T-cell (primary cell): ENCODE measurements at places on chromosomes 7 and 10.

DNA sequence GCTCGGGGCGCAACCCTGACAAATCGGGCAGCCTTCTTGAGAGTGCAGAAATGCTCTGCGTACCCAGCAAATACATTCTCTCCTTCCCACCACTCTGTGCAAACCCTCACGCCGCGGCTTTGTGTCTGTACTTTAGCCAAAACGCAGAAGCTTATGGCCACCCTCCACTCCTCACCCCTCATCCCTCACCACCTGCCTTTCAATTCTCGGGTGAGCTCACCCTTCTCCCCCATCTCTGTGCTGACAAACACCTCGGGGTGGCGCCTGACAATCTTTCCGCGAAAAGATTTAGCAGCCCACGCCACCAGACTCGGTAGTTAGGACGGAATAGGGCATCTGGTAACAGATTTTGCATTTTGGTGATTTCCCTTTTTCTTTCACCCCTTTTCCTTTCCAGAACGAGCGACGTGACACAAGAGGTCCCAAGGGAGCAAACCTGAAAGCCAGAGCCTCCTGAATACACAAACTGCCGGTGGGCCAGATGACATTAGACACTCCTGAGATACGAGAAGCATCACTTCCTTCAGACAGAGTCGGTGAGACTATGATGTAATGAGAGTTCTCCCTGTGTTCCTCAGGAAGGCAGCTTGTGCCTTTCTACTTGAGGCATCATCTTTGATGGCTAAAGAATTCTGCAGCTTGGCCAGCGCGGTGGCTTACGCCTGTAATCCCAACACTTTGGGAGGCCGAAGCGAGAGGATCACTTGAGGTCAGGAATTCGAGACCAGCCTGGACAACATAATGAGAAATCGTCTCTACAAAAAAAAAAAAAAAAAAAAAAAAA lies 671 bp upstream of the ATAD1 start:
- DNase-seq = peak; percentile 68
- H3K36me3 ChIP-seq = no peaks in the 10 kb centered on the region
- H3K27ac ChIP-seq = peak overlapping the region; percentile 82
- peak overlapping the region; percentile 79 for H3K4me3 ChIP-seq
- H3K27me3 ChIP-seq = no peaks in the 10 kb centered on the region

GRCh38 chr7:65979583-65980477 lies 2.2 kb downstream of the GUSB start:
- H3K27me3 ChIP-seq = no peaks in the 10 kb centered on the region
- peaks cover 8% of the 10 kb centered on the region for H3K4me1 ChIP-seq
- H3K27ac ChIP-seq = peak overlapping the region; percentile 74

- H3K27me3 ChIP-seq = no peaks in the 10 kb centered on the region
- H3K4me1 ChIP-seq = no peaks in the 10 kb centered on the region
- H3K4me3 ChIP-seq = no peak overlapping the region
- H3K27ac ChIP-seq = no peak overlapping the region
- no peaks in the 10 kb centered on the region for H3K36me3 ChIP-seq
Observed at GRCh38 chr7:154892459-154892858, 110.5 kb downstream of the PAXIP1 start.

DNA sequence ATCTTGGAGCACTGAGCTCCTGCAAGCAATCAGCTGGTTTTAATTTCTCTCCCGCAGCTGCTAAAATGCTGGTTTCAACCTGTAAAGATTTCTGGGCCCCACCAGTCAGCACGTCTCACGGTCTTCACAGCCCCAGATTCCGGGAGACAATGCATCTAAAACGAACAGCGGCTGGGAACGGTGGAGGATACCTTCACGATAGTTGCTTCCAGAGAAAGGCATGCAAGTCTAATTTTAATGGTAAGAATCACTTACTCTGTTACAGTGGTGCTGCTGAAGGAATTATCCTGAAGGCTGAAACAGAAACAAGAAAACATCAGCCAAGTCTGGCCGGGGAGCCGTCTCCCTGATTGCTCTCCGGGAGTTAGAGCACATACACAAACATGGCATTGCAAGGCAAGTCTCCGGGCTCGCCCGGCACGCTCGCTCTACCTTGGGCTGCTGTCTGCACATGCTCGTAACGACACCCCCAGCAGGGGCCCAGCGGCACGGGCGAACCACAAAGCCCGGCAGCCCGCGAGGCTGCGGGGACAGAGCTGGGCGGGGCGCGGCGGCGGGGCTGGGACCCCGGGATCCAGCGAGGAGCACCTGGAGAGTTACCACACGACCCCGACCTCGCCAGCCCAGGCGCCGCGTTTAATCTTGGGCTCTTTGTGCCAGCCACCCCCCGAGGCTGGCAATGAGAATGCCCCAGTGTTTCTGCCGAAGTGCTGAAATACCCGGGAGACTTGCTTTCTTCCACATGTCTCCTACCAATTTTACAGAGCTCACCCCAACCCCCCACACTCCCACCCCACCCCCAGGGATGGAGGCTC lies at the start of gene FAM13C:
FAM13C (minus strand) TSS at position 406 of the 815 bp plus-strand sequence; CDS start at position 317, 89 bp downstream.
- H3K4me3 ChIP-seq = no peak within 1 kb of the TSS
- no peak within 1 kb of the TSS for H3K27ac ChIP-seq
- H3K27me3 ChIP-seq = peaks cover 6% of the 10 kb centered on the region
- H3K36me3 ChIP-seq = no peaks in the 10 kb centered on the region
- DNase-seq = no peak

DNA sequence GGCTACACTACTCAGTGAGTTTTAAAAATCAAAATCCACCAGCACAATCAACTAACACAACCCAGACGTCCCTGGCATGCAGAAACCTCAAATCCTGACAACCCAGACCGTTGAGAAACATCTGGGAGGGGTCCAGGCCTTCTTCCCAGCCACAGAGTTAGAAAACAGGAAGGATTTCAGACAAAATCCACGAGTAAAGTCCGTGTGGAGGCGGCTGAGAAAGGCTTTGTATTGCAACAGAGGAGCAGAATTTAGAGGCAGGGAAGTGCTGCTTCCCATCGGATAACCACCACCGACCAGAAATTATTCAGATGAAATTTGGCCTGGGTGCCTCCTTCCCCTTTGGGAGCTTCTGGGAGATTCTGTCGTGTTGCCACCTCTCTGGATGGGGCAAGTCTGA lies 61.5 kb downstream of the TNS3 start:
- DNase-seq = no peak
- H3K4me3 ChIP-seq = no peak overlapping the region
- no peaks in the 10 kb centered on the region for H3K36me3 ChIP-seq
- no peaks in the 10 kb centered on the region for H3K4me1 ChIP-seq

- H3K27ac ChIP-seq = no peak overlapping the region
- H3K4me1 ChIP-seq = no peaks in the 10 kb centered on the region
- no peaks in the 10 kb centered on the region for H3K36me3 ChIP-seq
- DNase-seq = no peak
- no peak overlapping the region for H3K4me3 ChIP-seq
Observed at GRCh38 chr10:127854769-127855590, 37.8 kb downstream of the CLRN3 start.

DNA sequence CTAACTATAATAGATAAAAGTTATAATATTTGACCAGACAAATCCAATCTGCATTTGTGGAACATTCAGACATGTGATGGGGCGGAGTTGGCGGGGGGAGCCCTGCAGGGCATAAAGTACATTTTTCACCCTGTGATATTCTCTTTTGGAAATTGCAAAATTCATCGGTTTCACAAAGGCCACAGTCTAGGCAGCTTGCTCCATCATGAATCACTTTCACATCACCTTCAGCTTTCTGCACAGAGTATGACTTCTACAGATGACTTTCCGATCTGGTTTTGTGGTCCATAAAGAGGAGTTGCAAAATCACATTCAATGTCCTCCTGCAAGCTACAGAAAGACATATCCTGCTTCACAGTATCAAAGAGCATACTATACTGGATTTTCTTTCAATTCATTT lies 51.4 kb upstream of the APBB1IP start:
- no peaks in the 10 kb centered on the region for H3K27me3 ChIP-seq
- DNase-seq = no peak
- no peak overlapping the region for H3K27ac ChIP-seq

DNA sequence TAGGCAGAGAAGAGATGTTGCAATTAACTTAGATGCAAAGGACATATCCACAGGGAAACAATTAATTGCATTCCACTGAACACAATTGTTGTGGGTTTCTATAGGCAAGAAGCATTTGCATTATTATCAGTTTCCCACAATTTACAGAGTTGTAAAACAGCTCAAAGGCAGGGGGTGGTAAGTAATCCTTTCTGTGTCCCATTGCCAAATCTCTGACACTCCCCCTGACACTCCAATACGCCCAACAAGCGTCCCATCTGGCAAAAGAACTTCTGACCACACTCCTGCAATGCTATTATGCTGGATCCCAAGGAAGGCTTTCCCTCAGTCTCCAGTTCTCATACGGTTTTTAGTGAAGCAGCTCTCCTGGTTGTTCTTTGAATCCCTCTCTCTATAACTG lies 179.8 kb downstream of the CXCL12 start:
- DNase-seq = no peak
- no peak overlapping the region for H3K27ac ChIP-seq
- no peaks in the 10 kb centered on the region for H3K4me1 ChIP-seq
- no peaks in the 10 kb centered on the region for H3K36me3 ChIP-seq
- peaks cover 18% of the 10 kb centered on the region for H3K27me3 ChIP-seq
- H3K4me3 ChIP-seq = no peak overlapping the region

- H3K27ac ChIP-seq = no peak overlapping the region
- no peak for DNase-seq
- H3K36me3 ChIP-seq = no peaks in the 10 kb centered on the region
- H3K4me3 ChIP-seq = no peak overlapping the region
- H3K27me3 ChIP-seq = no peaks in the 10 kb centered on the region
Observed at GRCh38 chr10:9024210-9024609, 969.7 kb downstream of the GATA3 start.

GRCh38 chr7:78101076-78101475 lies 302.5 kb downstream of the PHTF2 start:
- H3K27me3 ChIP-seq = no peaks in the 10 kb centered on the region
- no peak overlapping the region for H3K4me3 ChIP-seq
- no peaks in the 10 kb centered on the region for H3K36me3 ChIP-seq
- H3K27ac ChIP-seq = no peak overlapping the region

DNA sequence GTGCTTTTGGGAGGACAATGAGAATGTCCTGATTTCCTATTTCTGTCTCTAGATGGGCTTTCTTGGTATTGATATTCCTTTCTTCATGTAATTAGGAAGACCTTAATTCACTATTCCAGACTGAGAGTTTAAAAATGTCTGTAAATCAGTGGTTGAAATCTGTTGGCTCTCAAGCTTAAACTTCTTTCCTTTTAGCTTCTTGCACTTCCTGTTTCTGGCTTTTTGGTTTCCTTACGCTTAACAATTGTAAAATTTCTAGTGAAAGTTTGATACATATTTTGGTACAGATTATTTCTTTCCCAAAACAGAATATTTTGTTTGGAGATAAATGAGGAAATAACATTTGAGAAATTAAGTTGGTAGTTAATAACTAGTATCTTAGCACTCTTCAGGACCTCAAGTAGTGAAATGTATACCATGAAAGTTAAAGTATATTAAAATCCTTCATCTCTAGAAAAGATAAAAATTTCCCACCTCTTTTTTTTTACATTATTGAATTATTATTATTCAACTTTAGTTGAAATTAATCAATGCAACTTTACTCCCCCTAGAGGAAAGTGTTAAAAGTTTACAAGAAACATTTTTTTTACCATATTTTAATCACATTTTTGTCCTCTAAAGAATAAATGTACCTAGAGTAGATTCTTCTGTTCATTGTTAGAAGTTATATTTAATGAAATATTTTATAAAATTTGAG lies 137.2 kb downstream of the PHTF2 start:
- peaks cover 3% of the 10 kb centered on the region for H3K36me3 ChIP-seq
- no peak overlapping the region for H3K4me3 ChIP-seq
- no peak overlapping the region for H3K27ac ChIP-seq
- no peak for DNase-seq
- no peaks in the 10 kb centered on the region for H3K27me3 ChIP-seq
- peaks cover 2% of the 10 kb centered on the region for H3K4me1 ChIP-seq

DNA sequence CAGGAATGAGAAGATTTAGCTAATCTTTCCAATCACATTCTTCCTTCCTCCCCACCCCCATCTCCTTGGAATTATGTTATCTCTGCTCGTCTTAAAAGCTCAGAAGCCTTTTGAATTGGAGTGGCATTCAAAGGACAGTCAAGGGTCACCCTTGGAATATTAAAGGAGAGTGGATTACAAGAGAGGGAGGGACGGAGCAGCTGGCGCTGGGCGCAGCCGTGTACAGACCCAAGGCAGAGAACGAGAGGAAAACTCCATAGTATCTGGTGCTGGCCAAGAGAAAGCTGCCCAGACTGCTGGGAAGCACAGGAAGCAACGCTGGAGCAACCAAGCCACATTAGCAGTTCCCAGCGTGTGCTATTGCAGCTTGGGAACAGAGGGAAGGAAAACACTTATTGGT lies 95.7 kb downstream of the POU6F2 start:
- no peaks in the 10 kb centered on the region for H3K36me3 ChIP-seq
- H3K4me1 ChIP-seq = no peaks in the 10 kb centered on the region
- no peak for DNase-seq
- H3K4me3 ChIP-seq = no peak overlapping the region

GRCh38 chr10:74925291-74925690 lies 98.9 kb downstream of the KAT6B start:
- H3K27me3 ChIP-seq = no peaks in the 10 kb centered on the region
- no peak overlapping the region for H3K4me3 ChIP-seq
- H3K4me1 ChIP-seq = peaks cover 6% of the 10 kb centered on the region
- no peak overlapping the region for H3K27ac ChIP-seq

DNA sequence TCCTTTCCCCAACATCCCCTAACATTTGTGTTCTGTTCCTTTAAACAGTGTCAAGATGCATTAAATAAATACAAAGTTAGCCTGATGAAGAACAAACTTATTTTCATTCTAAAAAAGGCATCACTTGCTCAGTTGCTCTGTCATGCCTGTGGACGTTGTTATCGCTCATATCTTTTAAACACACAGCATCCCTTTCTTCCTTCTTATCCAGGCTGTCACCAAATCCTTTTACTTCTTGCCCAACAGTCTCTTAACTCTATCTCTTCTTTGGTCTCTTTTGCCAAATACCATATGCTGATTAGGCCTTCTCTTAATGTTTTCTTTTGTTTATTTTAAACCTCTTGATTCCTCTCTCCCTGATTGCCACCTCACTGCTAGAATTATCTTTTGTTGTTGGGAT lies 43.9 kb downstream of the DKK1 start:
- no peaks in the 10 kb centered on the region for H3K36me3 ChIP-seq
- DNase-seq = no peak
- no peaks in the 10 kb centered on the region for H3K4me1 ChIP-seq

DNA sequence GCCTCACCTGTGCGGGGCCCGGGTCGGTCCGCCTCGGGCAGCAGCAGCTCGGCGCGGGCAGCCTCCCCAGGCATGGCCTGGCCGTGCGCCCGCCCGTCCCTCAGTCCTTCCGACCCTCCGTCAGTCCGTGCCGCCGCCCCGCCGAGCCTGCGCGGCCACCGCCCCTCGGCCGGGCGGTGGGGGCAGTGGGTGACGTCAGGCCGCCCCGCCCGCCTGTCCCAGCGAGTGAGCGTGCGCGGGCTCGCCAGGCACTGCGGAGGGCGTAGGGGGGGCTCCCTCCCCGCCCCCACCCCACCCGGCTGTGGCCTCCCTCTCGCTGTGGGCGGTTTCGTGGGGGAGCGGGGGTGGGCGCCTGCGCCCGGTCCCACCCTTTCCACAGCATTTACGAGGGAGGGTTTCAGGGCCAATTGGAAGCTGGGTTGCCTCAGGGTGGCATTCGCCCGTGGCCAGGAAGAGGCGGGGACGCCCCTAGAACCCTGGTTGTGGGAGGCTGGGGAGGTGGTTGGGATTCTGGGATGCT lies at the start of gene NACAD:
NACAD (minus strand) TSS at position 149 of the 520 bp plus-strand sequence; CDS start at position 74, 75 bp downstream.
- peak within 1 kb of the TSS; percentile 46 for H3K4me3 ChIP-seq
- H3K27me3 ChIP-seq = peaks cover 25% of the 10 kb centered on the region
- H3K27ac ChIP-seq = no peak within 1 kb of the TSS
- DNase-seq = no peak
